Activated T-helper 17 cell treated with anti-CD3 and anti-CD28 coated beads, Interleukin-2, amount 50 U/mL, for 72 hours (primary cell): ENCODE measurements at places on chromosomes 5 and 9.

- peak; percentile 85 for ATAC-seq
Observed at GRCh38 chr5:170338933-170339779, 41.6 kb upstream of the LCP2 start.

- no peak for ATAC-seq
Observed at GRCh38 chr5:53246042-53246836, 136.7 kb upstream of the MOCS2 start.

GRCh38 chr5:178385496-178385890 lies 152.9 kb upstream of the PHYKPL start:
- peak; percentile 25 for ATAC-seq

DNA sequence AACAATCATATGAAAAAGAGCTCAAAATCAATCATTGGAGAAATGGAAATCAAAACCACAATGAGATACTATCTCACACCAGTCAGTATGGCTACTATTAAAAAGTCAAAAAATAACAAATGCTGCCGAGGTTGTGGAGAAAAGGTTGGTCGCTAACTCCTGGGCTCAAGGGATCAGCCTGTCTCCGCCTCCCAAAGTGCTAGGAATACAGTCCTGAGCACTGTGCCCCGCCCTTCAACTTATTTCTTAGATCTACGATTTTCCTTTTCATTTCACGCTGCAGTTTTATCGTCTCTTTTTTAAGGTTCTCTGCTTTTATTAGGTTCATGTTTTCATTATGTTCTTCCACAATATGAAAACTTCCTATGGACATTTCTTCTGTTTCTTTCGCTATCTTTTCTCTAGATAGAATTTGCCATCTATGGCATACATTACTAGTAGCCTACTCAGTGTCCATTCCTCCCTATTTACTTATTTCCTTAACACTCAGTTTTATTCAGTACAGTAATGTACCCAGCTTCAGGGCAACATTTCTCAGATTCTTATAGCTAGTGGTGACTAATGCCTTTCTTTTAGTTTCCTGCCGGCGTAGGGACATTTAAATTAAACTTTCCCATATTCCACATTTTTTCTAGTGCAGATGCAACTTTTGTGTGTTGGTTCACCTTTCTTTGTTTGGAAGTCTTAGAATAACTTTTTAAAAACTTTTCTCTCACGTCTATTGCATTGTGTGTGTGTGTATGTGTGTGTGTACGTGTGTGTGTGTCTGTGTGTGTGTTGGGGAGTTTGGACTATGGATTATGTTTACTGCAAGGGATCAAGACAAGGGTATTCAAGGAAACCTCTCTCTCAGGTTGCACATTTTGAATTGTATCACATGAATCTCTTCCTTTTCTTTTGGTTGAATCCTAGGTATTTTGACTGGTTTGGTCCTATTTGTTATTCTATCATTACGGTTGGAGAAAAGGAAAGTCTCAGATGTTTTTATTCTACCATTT lies 21.6 kb upstream of the FBN2 start:
- no peak for ATAC-seq

GRCh38 chr9:109745335-109746283 lies 34.4 kb upstream of the PALM2AKAP2 start:
- ATAC-seq: no peak

- ATAC-seq: no peak
Observed at GRCh38 chr5:43498581-43498980, 14.9 kb upstream of the TMEM267 start.

- no peak for ATAC-seq
Observed at GRCh38 chr5:3980156-3980555, 384.5 kb downstream of the IRX1 start.

DNA sequence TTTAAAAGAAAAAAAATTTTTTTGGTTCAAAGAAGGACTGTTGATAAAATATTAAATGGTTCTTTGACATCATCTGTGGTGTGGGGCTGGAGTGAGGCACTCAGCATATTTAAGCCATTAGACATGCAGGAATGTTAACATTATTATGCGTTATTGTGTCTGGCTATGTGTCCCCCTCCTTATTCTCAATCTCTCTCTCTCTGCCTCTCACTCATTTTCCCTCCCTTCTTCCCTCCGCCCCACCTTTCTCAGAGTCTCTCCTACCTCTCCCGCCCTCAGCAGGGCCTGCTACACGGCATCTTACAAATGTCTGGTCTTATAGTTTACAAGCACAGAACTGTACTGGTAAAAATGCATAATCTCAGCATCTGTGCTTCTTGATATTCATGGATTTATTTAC lies 287.8 kb upstream of the TMEM161B start:
- ATAC-seq: no peak

GRCh38 chr5:137040641-137041340 lies 458.3 kb downstream of the SPOCK1 start:
- ATAC-seq: no peak

DNA sequence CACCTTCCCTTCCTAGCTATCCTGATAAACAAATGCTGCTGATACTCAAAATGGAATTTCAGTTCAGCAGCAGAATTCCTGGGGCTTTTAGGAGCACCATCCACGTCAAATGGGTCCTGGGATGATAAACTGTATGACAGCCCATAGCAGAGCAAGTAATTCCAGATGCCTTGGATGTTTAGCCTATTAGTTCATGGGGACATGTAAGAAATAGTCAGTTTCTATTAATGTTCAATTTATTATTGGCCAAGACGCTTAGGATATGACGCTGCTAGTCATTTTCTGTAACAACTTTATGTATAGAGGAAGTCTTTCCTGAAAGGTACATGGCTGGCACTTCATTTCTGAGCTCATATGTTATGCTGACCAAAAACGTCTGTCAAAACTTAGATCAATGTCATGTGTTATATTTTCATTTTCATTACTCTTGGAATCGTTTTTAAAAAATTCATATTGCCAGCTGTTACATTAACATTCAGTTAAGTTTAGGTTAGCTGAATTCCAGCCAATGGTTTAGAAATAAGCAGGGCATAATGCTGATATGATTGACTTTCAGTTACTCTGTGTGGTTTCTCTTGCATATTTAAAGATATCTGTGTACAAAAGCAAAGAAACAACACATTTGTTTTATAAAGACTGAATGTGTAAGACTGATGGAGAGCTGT lies 243.8 kb downstream of the CSNK1G3 start:
- no peak for ATAC-seq

DNA sequence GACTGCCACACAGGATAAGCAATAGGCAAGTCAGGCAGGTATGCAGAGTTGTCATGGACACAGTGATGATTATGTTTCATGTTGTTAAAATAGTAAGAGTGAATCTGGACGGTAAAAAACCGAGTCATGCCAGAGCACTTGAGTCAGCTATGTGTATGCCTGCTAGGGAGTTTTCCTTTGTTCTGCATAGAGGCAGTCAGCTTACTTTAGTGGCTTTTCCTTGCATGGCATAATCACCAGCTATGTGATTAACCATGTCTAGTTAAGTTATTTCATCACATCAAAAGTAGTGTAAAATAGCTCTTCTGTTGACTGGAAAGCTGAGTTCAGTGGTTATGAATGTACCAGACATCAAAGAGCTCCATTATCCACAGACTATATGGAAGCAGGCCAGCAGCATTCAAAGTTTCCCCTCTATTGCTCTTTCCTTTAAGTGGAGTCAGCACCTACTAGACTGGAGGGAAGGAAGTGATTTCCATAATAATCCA lies 989.8 kb downstream of the TLE1 start:
- ATAC-seq: no peak

DNA sequence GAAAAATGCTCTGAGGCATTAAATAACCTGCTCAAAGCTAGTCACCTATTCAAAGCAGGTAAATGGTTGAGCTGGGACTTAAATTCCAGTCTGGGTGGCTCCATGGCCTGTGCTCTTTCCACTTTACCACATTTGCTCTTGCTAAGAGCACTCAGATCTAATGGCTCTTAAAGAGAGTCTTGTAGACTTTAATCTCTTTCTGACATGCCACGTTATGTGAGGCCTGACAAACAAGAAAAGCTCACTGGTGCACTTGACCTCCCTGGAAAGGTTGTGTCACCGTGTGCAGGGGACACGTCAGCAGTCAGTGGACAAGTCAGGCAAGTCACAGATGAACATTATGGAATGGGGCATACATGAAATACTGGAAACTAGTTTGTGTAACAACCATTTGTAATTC lies 129.9 kb upstream of the RPS23 start:
- no peak for ATAC-seq

DNA sequence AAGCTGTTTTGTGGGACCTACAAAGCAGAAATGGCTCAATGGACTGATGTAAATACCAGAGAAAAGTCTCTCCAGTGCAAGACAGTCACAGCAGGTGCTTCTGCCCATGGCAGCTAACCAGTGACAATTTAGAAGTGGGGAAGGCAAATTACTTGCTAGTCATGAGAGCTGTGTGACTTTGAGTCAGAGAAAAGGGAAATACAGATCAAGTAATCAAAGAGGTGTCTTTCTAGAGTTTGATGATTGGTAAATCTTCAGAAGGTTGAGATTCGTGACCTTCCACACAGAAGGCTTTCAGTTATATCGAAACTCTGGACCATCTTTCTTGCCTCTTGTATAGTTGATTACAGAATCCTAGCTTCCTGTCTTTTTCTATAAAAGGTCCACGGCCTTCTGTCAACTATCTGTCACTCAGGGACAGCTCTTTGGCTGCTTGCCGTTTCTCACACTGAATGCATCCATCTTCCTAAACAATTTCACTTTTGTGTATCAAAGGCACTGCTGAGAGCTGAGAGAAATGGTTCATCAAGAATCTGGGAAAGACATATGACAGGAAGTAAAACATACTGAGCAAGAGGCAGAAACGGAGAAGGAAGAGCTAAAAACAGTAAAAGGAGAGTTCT lies 993.9 kb upstream of the ACO1 start:
- ATAC-seq: peak; percentile 18

GRCh38 chr9:5629312-5630080 lies 589 bp downstream of the RIC1 start:
- ATAC-seq: peak; percentile 13
